ENCODE measurements at places on chromosomes 7 and 10.

GRCh38 chr10:130787243-130787642, 524.3 kb downstream of the TCERG1L start:
- DNase-seq = no peak

DNA sequence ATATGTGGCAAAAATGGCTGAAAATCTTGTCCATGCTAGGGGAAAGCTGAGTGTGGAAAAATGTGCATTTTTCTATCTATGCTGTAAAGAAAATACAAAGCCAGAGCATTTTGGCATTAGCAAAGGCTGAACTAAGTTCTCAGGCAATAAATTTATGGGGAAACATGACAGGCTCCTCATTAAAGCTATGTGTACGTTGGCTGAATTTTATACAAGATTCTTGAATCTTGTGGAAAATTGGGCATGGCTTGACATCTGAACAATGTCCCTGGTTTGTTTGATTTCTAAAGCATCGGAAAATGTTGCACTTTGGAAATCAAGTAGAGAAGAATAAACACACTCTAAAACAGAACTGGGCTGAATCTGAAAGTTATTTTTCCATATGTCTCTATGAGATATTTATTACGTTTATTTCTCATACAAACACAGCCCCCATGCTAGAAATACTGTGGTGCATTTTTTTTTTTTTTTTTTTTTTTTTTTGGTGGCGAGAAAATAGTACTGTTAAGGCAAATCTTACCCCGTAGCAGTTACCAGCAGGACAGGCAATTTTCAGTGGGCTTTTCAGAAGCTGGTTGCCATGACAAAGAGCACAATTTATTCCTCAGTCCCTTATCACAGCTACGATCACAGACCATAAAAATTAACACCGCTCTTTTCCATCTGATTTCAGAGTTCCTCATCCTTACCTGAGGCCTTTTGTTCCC, 16.9 kb downstream of the CPA1 start:
- DNase-seq = no peak

DNA sequence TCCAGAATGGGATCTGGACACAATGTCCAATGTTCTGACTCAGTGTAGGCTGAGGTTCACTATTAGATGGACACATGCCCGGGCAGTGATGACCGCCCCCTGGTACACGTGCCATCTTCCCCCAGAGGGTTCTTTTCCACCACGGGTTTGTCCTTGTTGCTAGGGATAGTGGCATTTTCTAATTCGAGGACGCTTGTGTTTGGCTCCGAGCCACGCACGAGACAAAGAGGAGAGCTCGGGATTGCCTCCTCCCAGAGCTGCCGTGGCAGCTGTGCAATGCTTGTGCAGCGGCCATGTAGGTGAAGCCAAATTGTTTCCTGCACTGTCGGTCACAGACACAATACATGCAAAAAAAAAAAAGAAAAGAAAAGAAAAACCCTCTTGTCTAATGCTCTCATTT, 207.5 kb downstream of the PAXIP1 start:
- no peak for DNase-seq

GRCh38 chr10:103842605-103843004, 12.8 kb downstream of the SH3PXD2A start:
- DNase-seq = no peak

- no peak for DNase-seq
Observed at GRCh38 chr7:92625617-92626016, 35.4 kb upstream of the FAM133B start.

- DNase-seq = no peak
Observed at GRCh38 chr7:128131731-128132130, 100.5 kb upstream of the LRRC4 start.

GRCh38 chr7:2044311-2044882, 188.3 kb downstream of the MAD1L1 start:
- DNase-seq = no peak

DNA sequence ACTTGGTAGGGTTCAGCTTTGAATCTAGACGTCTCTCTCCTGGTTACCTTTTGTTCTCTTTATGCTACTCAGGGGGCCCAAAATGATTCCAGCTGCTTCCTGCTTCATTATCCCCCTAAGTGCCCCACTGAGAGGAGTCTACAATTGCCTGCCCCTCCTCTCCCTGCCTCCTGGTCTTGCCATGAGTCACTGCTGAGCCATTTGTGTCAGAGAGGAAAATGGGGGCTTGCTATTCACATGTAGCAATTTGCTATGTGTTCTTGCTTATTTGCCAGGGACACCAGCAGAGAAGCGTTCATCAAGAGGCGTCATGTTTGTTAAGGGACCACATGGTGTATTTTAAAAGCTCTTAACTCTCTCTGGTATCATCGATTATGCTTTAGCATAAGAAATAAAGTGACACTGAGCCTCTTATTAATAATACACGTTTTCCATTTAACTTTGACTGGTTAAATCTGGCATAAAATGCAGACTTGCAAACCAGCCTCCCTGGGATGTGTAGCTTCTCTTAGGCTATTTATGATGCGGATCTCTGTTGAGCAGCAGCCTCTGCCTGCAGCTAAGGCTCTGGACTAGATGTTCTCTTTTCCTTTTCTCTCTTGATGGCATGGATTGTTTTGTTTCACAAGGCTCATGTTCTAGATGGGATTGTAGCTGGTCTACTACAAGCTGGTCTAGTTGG, 239.3 kb downstream of the AUTS2 start:
- DNase-seq = peak; percentile 55

DNA sequence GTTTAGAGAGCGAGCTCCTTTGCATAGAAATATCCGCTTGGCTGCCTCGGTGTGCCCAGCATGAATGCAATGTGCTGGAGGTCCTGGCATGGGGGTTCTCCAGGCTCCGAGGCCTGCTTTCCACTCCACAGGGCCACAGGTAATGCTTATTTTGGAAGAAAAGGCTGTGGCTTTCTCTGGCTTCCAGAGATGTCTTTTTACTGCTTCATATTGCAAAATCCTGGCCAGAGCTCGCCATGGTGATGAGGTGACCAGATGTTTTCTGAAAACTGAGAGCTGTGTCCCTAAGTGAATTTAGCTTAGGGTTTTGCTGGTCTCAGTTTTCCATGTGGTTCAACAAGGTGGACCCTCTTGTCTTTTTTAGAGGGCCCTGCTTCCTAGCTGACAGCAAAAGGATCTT, 65.2 kb downstream of the BMPER start:
- no peak for DNase-seq

- DNase-seq = no peak
Observed at GRCh38 chr10:92811986-92812385, 36.3 kb upstream of the EXOC6 start.

- DNase-seq = no peak
Observed at GRCh38 chr10:79938728-79939406, 10.0 kb downstream of the SFTPD start.

- DNase-seq = no peak
Observed at GRCh38 chr7:15476531-15476918, 85.3 kb downstream of the AGMO start.

DNA sequence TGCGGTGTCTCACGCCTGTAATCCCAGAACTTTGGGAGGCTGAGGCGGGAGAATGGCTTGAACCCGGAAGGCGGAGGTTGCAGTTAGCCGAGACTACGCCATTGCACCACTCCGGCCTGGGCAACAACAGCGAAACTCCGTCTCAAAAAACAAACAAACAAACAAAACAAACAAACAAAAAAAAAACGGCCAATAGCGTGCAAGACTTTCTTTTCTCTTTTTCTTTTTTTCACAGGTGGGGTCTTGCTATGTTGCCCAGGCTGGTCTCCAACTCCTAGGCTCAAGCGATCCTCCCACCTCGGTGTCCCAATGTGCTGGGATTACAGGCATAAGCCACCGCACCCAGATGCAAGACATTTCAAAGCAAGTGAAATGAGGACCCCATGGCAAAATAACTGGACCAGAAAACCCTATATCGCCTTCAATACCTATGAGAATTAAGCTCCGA, 1.6 kb downstream of the PSAP start:
- DNase-seq = peak; percentile 22
